Activated B cell treated with CpG ODN at 0.5 μM for 24 hours (primary cell): ENCODE measurements at places on chromosomes 11 and 22.

DNA sequence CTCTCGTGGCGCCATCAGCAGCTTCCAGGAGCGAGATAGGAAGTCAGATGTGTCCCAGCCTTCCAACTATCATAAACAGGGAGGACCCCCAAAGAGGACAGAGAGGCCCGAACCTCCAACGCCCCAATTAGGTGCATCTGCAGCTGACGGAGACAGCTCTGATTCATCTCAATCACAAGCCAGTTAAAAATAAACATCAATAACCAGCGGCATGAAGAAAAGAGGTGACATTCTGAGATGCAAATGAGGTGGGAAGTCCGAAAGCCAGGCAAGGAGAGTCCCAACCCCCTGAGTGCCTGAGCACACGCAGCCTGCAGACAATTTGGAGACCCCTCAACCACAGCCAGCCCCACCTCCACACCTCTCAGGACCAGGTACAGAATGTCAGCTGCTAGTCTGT, 28.1 kb upstream of the IGSF9B start:
- no peak for DNase-seq

GRCh38 chr22:38230108-38230825, 28.5 kb downstream of the MAFF start:
- no peak for DNase-seq

DNA sequence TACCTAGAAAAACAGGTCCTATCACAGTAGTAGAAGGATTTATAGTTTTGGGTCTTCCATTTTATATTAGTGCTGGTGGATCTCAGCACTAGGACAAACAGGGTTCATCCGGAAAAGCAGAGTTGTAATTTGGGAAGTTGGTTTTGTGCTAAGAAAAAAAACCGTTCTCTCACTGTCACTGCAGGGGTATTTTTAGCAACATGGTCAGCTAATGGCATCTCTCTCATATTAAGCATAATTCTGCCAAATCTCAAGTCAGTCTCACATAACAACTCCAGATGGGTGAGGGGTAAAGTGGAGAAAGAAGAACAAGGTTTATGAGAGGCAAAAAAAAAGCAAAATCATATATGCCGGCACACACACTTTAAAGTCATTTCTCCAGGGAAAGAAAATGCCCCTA, 51.6 kb upstream of the GDPD4 start:
- no peak for DNase-seq

DNA sequence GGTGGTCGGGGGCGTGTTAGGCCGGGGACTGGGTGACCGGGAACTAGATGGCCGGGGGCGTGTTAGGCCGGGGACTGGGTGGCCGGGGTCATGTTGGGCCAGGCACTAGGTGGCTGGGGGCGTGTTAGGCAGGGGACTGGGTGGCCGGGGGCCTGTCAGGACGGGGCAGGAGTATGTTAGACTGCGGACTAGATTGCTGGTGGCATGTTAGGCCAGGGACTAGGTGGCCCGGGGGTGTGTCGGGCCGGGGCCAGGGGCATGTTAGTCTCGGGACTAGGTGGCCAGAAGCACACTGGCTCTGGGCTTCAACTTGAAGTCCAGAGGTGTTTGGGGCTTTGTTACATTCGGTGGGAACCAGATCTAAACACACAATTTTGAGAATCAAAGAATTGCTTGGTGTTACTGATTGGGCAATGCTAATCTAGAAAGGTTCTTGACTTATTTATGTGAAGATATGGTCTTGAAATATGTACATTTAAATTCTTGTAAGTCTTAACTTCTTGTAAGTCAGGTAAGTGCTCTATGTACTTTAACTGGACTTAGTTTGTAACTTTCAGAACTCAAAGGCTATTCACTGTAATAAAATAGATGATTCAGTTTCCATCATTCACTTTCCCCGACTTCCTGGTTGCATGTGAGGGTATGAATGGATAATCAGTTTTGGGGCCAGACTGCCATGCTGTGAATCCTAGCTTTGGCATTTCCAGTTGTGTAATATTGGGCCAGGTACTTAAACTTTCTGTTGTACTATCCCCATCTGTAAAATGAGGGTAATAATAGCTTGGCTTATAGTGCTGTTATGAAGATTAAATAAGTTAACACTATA, 1.1 kb downstream of the EXT2 start:
- no peak for DNase-seq

DNA sequence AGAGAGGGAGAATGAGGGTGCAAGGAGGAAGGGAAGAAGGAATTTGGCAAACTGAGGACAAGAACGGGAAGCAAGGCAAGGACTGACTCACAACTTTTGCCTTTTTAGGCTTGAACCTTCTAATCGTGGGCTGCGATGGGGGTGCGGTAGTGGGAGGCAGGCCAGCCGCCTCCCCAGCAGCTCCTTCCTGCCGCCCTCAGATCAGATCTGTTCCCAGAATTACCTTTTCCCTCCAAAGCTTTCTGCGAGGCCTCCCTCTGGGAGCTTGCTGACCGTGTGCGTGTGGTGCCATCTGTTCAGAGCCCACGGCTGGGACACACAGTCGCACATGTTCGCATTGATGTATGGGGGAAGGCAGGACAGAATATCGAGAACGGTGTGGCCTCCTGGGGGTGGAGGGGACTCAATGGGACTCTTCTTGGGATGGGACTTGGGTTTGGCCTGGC, 86.9 kb upstream of the PARVA start:
- DNase-seq: no peak

DNA sequence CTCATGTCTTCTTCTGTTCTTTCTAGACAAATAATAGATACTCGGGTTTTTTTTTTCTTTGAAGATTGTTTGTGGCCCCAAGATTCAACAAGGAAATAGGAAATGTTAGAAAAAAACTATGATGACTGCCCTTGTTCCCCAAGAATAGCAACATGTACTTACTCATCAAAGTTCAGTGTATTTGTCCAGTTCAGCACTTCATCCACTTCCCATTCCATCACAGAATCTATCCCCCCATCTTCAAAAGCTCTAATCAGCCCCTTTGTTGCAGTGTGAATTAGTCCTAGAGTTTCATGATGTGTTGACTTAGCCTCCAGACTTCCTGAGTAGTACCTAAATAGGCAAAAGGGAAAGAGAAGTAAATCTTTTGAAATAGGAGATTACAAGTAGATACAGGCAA, 74.3 kb downstream of the C11orf65 start:
- DNase-seq: no peak

GRCh38 chr11:115905341-115906000, 401.3 kb upstream of the CADM1 start:
- no peak for DNase-seq

GRCh38 chr11:859394-860131, 16.9 kb downstream of the TSPAN4 start:
- no peak for DNase-seq

- no peak for DNase-seq
These were observed 31.3 kb downstream of the NAGA start for GRCh38 chr22:42039271-42039670.

DNA sequence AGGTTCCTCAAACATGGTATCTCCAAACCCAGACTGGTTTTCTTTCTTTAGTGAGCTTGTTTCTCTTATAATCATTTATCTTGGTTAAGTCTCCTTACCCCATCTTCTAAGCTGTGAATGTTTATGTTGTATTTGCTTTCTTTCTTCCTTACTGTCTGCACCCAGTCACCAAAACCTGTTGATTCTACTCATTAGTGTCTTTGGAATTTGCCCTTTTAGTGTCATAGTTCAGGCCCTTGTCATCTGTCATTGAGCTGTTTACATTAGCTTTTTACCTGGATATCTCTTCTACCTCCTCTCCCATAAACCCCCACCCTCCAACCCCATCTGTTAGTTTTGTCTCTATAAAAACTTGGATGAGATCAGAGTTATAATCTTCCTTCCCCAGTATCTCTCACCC, 59.9 kb downstream of the AMOTL1 start:
- DNase-seq: no peak

DNA sequence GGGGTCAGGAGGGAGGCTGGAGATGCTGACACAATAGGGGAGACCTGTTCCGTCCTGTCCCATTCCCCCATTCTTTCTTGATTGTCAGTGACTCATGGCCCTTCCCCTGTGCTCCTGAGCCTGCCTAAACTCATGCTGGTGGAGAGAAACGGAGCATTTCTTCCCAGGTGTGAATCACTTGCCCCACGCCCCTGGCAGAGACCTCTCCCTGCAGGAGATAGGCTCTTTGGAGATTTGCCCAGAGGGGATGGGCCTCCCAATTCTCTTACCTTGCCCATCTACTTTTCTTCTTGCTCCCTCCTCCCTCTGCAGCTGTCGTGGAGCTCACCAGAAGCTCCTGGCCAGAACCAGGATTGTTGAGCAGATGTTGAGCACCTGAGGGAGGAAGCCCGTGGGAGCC, 121.9 kb upstream of the OR9Q1 start:
- DNase-seq: no peak

DNA sequence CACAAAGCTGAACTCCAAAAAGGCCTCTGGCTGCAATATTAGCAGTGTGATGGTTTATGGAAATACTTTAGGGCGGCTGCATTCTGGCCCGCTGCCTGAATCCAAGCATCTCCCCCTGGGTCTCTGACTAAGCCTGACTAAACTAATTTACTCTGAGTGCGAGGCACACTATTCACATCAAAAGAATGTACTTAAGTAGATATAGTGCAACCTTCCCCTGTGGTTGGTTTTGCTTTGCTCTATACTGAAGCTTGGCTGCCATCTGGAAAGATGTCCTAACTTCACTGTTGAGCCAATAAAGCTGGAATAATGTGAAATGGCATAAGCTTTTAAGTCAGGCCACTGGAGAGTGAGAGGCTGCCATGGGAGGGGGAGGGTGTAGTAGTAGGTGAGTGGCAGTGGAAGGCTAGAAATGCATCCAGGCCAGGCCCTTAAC, 321.6 kb downstream of the AASDHPPT start:
- DNase-seq: no peak

GRCh38 chr11:13052130-13052571, 43.0 kb downstream of the RASSF10 start:
- no peak for DNase-seq

DNA sequence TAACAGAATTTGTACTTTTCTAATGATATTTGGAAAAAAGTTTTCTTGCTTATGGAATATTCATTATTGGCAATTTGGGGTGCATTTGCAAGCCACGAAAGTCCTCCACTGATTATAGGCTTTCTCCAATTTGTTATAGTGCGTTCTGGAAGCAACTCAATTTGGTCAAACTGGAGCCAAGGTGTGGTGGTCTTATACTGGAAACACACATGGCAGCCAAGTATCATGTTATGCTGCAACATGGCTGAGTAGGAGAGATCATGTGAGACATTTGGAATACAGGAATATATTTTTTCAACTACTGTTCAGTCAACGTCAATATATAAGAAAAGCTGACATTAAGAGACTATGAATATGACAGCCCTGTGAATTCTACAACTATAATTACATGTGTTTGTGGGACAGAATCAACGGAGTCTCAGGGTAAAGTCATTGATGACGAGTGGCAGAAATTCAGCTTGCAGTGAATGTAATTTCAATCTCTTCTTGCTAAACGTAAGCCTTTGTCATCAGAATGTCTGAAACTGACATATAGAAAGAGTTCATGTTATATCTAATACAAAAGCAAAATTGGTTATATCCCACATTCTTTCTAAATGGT, 83.8 kb upstream of the FIBIN start:
- DNase-seq: no peak

- DNase-seq: no peak
These were observed 1.0 kb downstream of the MN1 start for GRCh38 chr22:27800250-27801201.

GRCh38 chr11:6232899-6233298, 1.5 kb downstream of the FHIP1B start:
- DNase-seq: no peak

DNA sequence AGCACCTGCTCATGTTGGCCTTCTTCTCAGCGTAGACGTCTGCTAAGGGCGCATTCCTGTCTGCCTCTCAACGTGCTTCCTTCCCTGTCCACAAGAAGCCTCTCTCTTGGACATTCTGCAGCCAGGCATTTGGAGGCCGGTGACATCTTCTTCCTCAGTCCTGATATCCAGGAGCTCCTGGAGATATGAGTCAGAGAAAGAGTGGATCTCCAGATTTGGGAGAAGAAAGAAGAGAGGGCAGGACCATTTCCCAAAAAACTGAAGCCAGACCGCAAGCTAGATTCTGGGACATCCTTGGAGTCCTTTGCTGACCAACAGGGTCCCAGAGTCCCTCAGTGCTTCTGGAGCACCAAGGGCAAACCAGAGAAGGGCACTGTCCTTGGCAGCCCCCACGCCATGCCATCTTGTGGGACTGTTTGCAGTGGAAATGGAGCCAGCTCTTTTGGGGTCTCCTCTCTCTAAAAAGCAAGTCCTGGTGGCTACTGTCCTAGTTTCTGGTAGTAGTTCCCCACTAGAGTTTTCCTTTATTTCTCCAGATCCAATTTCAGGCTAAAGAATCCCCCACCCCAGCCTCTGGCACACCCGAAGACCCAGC, 36.1 kb upstream of the SYT13 start:
- no peak for DNase-seq

DNA sequence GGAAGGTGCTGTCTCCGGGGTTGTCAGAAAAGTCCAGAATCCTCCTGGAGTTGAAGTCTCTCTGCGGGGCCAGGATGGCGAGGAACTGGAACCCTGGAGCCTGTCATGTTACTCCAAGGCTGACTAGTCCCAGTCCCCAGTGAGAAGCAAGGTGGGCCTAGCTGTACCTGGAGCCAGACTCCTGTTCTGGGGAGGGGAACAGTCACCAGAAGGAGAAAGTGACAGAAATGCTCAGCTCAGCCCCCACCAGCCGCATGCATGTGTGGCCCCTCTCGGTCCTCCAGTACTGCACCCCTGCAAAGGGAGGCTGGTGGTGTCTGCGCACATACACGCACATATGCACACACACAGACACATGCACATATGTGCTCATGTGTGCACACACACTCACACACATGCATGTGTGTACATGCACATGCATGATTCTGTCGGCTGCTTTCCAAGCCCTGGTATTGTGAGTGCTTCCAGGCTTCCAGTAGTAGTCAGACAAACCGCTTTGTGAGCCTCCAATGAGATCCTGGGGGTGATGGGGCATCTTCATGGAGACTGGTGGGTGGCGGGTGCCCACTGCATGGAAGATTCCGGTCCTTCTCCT, 54.3 kb downstream of the RTL6 start:
- DNase-seq: no peak

GRCh38 chr11:47148903-47149531, 27.7 kb downstream of the ARFGAP2 start:
- no peak for DNase-seq

- no peak for DNase-seq
These were observed 217.6 kb downstream of the TTC28 start for GRCh38 chr22:28462041-28462440.

GRCh38 chr11:85740481-85741400, 54.7 kb upstream of the CCDC89 start:
- no peak for DNase-seq

- no peak for DNase-seq
These were observed 264.2 kb upstream of the PITPNB start for GRCh38 chr22:28183078-28183860.

DNA sequence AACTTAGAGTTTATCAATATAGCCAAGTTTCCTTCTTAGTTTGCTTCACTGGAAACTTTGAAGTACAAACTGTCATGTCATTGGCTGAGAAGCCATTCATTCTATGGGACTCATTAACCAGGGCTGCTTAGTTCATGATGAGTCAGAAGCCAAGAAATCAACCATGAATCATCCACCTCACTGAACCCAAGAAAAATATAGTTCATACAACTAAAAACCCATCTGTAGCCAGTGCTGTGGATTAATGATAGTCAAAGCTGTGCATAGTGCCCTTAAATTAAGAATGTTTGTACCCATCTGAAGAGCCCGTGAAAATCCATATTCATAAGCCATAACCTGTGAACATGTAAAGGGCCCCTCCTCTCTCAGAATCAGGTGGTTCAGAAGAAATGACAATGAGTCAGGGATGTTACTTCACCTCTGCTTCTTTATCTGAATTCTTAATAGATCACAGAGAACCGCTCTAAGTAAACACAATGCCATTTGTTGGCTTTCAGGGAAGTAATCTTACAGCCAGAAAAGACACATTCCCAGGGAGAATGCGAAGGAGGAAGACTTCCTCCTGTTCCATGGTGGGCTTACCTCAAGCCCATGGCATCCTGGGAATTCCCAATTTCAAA, 25.4 kb downstream of the MMP20 start:
- no peak for DNase-seq
